Activated CD8-positive, alpha-beta memory T cell treated with anti-CD3 and anti-CD28 coated beads, Interleukin-2, amount 10 ng/mL, durations not matched to agents 7 days and 5 days (primary cell): ENCODE measurements at places on chromosomes 7 and 10. TPM values are rescaled to one million over a fixed set of nuclear protein-coding genes. Genes with fewer than 3 reads are reported as not detected.

The GPR22 gene
- not detected for total RNA-seq

DNA sequence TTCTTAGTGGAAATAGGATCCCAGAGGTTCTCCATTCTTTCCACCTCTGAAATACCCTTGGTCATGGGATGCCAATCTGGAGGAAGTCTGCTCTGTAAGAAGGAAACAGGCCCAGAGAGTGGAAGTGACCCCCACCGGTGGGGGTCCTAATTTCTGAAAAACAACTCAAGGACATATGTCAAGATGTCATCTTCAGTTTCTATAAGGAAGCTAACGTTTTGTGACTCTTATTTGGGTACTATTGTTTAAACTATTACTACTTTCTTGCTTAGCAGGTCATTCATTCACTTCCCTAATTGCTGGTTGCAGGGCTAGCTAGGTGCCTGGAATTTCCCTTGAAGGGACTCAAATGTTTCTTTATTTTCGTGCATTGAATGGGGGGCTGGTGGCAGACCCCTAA is 1.9 kb upstream of the ZNF775 start:
- H3K27ac ChIP-seq = no peak overlapping the region
- H3K4me1 ChIP-seq = peaks cover 38% of the 10 kb centered on the region
- H3K27me3 ChIP-seq = no peaks in the 10 kb centered on the region
- no peak for DNase-seq
- H3K36me3 ChIP-seq = peaks cover 9% of the 10 kb centered on the region

DNA sequence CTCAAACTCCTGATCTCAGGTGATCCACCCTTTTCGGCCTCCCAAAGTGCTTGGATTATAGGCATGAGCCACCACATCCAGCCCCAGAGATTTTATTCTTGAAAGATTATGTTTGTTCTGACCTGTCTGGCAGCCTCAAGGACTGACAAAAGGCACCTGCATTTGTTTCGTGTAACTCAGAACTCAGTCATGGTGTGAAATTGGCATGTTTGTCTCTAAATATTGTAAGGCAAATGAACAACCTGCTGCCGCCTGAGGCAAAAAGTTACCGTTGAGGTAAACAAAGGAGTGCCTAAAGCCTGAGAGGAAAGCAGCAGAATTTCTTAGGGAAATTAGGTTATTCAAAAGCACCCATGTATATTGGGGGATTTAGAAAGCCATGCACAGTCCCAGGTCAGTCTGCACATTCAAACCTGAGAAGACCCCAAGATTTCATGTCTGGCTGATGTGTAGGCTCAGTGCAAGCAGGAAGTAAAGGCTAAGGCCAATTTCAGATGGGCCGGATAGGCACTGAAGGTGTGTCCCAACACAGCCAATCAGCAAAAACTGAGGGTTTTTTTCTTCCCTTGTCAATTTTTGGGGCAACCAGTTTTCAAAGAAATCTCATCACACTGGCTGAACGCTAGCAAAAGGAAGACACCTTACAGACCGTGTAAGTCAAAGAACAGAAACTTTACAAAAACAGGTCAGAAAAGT is 33.3 kb upstream of the HHEX start:
- H3K4me1 ChIP-seq = no peaks in the 10 kb centered on the region
- no peak overlapping the region for H3K27ac ChIP-seq
- no peak for DNase-seq
- H3K36me3 ChIP-seq = peaks cover 37% of the 10 kb centered on the region

- H3K27ac ChIP-seq = no peak overlapping the region
- no peak overlapping the region for H3K4me3 ChIP-seq
- H3K4me1 ChIP-seq = no peaks in the 10 kb centered on the region
Measured at GRCh38 chr10:117817116-117817515, 229.6 kb downstream of the RAB11FIP2 start.

The CYREN gene
- total RNA-seq = 33.2 TPM

GRCh38 chr7:142853739-142854371 is 1.0 kb upstream of the EPHB6 start:
- H3K4me3 ChIP-seq = peak overlapping the region; percentile 88
- peaks cover 4% of the 10 kb centered on the region for H3K4me1 ChIP-seq
- peaks cover 15% of the 10 kb centered on the region for H3K27me3 ChIP-seq
- peak; percentile 78 for DNase-seq
- peak overlapping the region; percentile 77 for H3K27ac ChIP-seq
- no peaks in the 10 kb centered on the region for H3K36me3 ChIP-seq

The TLL2 gene
- not detected for total RNA-seq

GRCh38 chr10:99913831-99914235 is 95.9 kb downstream of the DNMBP start:
- H3K27me3 ChIP-seq = no peaks in the 10 kb centered on the region
- H3K4me1 ChIP-seq = peaks cover 3% of the 10 kb centered on the region
- no peaks in the 10 kb centered on the region for H3K36me3 ChIP-seq
- H3K27ac ChIP-seq = no peak overlapping the region
- DNase-seq = no peak
